NCI-H774 (cell line): ENCODE measurements at places on chromosomes 7 and 10.

DNA sequence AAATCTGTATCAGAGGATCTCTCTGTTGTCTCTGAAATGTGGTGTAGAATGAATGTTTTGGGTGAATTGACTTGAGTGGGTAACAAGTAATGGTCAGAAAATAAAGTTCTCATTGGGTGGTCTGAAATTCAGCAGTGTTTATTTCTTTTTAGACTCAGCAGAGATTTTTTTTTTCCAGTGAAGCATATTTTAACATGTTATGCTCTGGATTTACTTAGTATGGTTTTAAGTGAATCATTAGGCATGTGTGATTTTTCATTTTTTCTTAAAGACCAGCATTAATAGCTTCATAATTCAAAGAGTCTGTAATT is 63.5 kb downstream of the REEP3 start:
- DNase-seq, result no peak

GRCh38 chr10:110436554-110437350 is 61.0 kb upstream of the DUSP5 start:
- no peak for DNase-seq

- DNase-seq, result no peak
These were observed 14.0 kb upstream of the SH3PXD2A start for GRCh38 chr10:103869336-103869735.

- DNase-seq, result no peak
These were observed 1.7 kb downstream of the GPR158 start for GRCh38 chr10:25176421-25176968.

DNA sequence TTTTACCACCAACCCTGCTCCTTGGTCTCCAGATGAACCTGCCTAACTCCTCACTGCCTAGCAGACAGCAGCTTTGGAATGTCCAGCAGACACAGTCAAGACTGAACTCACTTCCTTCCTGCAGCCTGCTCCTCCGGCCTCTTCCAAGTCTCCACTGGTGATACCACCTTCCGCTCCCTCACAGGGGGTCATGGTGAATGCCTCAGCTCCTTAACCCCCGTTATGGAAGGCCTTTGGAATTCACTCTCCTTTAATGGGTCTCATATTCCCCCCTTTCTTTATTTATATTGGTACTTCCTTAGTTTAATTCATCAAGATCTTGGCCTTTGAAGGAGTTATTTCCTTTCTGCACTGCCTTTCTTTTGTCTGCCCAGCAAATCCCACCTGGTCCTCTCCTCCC is 44.9 kb upstream of the ZNF32 start:
- no peak for DNase-seq

GRCh38 chr7:145252031-145252430 is 416.2 kb upstream of the TPK1 start:
- DNase-seq, result no peak

GRCh38 chr7:17608114-17608833 is 309.8 kb downstream of the AHR start:
- no peak for DNase-seq
